Neural progenitor cell (in vitro differentiated cells): ENCODE measurements at places on chromosomes 6 and 20.

DNA sequence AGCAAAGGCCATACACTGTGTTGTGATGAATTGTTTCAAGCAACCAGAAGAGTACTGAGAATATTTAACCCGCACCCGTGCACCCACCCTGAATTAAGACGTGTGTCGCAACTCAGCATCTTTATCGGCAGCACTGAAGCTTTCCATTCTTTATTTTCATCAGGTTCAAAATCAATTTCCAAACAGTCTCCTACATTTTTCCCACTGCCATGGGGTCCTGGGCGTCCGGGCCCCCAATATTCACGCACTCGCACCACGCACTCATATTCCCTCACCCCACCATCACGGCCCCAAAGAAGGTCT, 1.8 kb downstream of the LTB start:
- no peak for DNase-seq

DNA sequence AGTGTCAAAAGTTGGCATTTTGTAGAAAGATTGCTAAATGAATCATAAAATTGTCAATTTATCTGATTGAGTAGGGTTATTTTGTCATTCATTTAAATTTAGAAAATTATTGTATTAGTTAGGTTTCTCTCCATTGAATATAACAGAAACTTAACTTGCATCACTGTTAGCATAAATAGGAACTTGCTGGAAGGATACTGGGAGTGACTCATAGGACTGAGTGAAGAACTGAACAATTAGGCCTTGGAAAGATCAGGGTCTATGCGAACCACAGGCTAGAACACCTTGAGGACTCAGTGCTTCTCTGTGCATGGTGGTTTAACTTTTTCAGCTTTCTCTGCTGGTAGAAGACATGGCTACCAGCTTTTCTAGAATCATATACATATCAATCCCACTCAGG, 67.7 kb upstream of the IFNGR1 start:
- DNase-seq, result no peak

DNA sequence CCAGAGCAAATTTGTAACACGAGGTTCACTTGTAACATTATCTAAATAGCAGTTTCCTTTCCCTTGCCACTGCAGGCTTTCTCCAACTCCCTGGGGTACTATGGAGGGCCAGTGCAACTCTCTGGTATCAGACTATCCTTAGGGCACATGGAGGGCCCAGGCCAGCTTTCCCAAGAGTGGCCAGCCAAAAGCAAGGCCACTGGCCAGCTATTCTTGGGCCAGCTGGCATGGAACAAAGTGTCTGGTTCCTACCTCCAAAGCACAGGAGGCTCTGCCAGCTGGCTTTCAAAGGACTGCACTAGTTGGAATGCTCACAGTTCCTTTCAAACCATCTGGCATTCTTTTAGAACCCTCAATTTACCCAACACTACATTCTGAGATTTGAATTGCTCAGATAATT, 8.7 kb downstream of the RNF24 start:
- DNase-seq, result peak; percentile 18

GRCh38 chr20:25467441-25467840, 60.0 kb downstream of the GINS1 start:
- DNase-seq, result no peak

GRCh38 chr6:33064723-33065122, 8.7 kb downstream of the HLA-DPA1 start:
- no peak for DNase-seq

DNA sequence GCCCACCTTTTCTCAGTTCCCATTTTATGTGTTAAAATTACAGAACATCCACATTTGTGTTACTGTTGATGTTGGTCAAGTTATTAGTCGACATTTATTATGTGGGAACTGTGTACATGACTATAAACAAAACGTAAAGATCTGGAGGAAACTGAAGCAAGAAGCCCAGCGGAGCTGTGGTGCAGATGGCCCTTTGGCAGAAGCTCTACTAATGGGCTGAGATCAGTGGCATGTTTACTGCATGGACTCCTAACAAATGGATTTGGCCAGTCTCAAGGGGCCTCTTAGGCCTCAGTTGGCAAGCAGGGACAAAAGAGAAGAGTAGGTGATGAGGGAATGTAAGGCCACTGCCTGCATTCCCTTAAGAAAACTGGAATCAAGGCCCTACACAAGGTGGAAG, 282.1 kb upstream of the TCF21 start:
- no peak for DNase-seq

DNA sequence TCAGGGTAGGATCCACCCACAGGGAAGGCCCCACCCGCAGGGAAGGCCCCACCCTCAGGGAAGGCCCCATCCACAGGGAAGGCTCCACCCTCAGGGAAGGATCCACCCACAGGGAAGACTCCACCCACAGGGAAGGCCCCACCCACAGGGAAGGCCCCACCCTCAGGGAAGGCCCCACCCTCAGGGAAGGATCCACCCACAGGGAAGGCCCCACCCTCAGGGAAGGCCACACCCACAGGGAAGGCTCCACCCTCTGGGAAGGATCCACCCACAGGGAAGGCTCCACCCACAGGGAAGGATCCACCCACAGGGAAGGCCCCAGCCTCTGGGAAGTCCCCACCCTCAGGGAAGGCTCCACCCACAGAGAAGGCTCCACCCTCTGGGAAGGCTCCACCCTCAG, 40.5 kb downstream of the KCNQ2 start:
- no peak for DNase-seq

DNA sequence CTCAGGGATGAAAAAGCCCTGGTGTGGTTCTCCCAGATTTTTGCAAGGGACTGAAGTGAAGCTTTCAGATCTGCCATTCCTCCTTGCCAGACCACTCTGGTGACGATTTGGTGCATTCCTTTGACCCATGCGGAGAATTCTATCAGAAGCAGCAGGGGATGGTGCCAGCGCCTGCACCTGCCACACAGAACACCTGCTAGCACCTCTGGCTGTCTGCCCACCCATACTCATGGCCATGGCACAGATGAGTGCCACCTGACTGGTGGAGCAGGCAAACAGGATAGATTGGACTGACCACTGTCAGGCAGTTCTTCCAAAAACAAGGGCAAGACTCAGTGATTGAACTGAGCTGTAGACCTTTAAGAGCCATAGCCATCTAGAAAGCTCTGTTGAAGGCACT, 107.1 kb downstream of the CDYL start:
- DNase-seq, result no peak

DNA sequence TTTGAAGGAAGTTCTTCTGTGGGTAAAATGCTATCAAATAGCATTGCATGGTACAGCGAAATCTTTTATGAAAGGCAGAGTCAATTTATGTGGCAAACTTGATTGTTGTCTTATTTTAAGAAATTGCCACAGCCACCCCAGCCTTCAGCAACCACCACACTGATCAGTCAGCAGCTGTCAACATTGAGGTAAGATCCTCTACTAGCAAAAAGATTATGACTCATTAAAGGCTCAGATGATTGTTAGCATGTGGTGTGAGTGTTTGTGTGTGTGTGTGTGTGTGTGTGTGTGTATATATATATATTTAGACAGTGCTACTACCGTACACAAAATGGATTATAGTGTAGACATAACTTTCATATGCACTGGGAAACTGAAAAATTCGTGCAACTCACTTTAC, 27.8 kb downstream of the LRRN4 start:
- DNase-seq, result no peak

DNA sequence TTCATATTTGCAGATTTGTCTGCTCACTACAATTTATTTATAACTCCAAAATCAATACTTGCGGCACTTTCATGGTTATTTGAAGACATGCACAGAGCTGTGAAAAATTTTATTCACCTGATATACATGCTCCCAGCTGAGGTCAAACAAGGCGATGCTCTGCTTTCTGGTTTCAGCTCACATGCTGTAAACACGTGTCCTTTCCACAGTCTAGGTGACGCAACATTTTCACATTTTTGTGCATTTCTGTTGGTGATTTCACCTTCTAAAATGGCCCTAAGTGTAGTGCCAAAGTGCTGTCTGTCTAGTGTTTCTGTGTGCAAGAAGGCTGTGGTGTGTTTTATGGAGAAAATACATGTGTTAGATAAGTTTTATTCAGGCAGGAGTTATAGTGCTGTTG, 650.5 kb downstream of the RNF144B start:
- DNase-seq, result no peak

DNA sequence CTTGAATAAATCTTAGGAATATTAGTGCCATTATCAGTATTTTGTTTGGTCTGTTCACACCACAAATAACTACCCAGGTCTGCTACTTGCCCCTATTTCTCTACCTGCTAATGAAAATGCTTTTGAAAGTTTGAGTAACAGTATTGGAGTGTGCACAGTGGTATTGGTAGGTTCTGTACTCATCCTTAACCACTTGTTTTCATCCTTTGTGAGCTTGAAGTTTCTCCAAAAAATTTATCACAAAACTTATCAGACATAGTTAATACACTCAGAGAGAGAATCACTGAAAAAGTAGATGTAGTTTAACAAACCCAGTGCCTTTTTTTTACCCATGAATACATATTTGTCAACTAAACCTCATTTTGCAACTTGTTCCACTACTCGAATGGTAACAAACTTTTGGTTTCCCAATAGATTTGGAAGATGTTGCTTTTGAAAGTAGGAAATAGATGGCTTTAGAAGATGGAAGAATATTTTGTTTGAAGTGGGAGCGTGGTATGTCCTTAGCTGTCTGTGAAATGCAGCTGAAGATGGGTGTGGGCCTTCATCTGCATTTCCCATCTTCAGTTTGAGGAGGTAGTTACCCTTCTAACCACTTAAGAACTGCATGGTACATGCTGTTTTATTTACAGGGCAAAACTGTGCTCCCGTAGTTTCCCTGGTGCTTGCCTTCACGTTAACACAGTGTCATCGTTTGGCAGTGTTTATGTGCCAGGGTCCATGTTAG, 9.0 kb downstream of the PTPN1 start:
- DNase-seq, result no peak

- DNase-seq, result peak; percentile 70
Measured at GRCh38 chr6:156777577-156778453, 637 bp downstream of the ARID1B start.

- no peak for DNase-seq
Measured at GRCh38 chr20:51017251-51017650, 5.7 kb downstream of the KCNG1 start.

DNA sequence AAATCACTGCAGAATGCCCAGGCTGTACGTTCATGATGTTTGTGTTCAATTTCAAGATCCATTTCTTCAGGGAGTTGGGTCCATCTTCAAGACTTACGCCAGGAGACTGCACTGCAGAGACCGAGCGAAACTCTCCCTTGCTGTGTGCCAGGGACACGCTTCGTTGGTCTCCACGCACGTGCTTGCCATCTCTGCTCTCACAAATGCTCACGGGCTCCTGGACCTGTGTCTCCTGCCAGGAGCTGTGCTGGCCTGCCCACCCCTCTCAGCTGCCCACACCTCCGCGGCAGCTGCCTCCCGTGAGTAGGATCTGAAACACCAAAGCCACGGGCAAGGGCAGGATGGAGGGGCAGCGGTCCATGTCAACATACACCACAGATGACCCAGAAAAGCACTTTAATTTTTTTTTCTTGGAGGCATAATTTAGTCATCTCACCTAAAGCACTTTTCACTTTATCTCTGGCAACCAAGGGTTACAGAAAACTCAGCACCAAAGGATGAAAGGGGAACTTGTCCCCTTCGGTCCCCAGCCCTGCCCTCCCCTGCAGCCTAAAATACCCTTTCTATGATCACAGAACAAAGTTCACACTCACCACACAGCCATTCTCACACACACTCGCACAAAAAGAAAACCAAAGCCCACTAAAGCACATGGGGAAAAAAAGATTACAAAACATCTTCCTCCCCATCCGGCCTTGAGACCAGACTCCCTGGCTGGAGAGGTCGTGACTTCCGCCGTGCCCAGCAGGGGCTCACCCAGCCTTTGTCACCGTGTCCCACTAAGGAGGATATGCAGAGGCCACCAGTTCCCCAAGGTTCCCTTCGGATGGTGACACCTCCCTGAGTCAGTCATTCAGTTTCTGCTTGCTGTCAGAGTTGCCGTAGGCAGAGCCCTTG, 137.9 kb downstream of the AGPAT4 start:
- DNase-seq, result no peak

DNA sequence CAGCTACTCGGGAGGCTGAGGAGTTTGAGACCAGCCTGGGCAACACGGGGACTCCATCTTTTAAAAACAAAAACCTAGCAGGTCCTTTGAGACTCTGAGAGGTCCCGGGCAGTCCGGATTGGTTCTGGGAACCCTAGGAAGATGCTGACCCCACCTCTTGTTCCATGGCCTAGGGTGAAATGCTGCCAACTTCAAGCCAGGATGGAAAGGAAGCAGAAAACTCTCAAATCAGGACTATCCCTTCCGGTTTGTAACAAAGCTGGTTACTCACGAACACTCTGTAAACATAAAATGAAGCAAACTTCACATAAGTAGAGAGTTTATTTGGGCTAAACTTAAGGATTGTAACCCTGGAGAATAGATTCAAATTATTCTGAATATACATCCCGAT, 28.0 kb downstream of the CAPN11 start:
- DNase-seq, result no peak

DNA sequence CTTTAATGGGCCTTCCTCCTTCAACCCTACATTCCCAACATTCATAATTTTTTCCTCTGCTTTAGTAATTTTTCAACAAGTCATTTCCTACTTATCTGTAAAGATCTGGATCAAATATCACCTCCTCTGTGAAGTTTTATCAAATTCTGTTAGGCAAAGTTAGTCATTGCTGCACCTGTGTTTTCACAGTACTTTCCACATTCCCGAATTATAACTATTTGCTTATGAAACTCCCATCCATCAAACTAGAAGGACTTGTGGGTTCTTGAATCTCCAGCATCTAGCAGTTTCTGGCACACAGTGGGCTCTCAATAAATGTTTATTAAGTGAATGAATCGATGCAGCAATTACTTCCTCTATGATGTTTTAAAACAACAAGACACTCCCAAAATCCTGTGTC, 257.6 kb downstream of the HDGFL1 start:
- DNase-seq, result no peak

DNA sequence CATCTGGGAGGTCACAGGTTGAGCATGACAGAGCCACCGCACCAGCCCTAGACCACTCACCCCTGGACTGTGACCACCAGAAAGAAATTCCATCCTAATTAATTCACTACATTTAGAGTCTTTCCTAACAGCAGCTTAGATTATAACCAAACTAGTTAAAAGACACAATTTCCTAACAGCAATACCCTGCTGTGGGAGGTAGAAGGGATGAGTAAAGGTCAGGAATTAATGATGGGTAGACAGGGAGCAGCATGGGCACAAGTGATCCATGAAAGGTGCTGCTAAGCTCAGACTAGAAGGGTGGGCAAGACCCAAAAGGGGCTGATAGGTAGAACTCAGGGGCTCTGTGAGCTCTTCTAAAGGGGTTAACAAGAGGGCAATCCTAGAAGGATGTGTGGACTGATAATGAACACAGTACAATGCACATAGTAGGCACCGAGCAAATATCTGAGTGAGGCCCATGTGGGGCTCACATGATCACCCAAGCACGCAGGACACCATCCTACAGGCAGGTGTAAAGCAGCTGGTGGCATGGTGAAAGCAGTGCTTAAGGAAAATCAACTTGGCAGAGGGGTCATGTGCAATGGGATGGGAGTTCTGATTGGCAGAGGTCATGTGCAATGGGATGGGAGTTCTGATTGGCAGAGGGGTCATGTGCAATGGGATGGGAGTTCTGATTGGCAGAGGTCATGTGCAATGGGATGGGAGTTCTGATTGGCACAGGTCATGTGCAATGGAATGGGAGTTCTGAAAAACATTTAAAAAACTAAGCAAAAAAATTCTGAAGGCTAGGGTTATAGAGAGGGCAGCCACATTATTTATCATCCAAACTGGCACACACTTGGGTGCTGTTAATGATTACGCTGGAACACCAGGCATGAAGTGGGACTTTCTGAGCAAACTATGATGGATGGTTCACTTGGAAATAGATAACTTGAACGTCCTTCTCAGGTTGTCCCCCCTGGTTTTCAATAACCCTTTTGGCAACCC, 188.2 kb upstream of the FOXQ1 start:
- DNase-seq, result no peak
